ENCODE measurements at places on chromosomes 2 and 18.

DNA sequence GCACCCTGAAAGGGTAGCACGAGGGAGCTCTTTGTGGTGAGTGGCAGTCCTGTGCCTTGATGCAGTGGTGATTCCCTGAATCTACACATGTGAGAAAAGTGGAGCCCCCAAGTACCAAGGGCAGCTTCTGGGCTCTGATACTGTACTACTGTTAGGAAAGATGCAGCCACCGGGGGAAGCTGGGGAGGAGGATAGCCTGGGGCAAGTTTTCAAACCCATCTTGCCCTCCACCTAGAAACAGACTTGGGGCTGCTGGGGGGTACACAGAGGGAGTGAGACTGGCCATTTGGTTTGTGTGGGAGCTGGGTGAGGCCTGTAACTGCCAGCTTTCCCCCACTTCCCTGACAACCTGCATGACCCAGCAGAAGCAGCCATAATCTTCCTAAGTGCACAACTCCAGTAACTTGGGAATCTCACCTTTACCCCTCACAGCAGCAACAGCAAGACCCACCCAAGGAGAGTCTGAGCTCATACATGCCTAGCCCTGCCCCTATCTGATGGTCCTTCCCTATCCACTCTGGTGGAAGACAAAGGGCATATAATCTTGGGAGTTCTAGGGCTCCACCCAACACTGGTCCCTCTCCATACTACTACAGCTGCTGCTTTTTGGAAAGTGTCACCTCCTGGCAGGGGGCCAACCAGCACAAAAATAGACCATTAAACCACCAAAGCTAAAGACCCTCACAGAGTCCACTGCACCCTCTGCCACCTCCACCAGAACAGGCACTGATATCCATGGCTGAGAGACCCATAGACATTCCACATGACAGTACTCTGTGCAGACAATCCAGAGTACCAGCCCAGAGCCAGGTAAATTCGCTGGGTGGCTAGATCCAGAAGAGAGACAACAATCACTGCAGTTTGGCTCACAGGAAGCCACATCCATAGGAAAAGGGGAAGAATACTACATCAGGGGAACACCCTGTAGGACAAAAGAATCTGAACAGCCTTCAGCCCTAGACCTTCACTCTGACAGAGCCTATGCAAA, 8.2 kb downstream of the MALL start:
- no peak for DNase-seq

DNA sequence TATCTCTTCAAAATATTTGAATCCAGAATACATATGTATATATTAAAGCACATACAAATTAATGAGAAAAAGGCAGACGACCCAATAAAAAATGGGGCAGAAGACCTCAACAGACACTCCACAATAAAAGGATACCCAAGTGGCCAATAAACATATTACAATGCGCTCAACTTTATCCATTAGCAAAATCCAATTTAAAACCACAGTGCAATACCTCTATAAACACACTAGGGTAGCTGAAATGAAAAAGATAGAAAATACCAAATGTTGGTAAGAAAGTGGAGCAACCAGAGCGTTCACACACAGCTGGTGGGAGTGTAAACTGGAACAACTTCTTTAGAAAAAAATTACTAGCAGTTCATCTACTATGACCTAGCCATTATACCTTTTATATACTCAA, 75.3 kb downstream of the CCDC148 start:
- DNase-seq, result no peak

DNA sequence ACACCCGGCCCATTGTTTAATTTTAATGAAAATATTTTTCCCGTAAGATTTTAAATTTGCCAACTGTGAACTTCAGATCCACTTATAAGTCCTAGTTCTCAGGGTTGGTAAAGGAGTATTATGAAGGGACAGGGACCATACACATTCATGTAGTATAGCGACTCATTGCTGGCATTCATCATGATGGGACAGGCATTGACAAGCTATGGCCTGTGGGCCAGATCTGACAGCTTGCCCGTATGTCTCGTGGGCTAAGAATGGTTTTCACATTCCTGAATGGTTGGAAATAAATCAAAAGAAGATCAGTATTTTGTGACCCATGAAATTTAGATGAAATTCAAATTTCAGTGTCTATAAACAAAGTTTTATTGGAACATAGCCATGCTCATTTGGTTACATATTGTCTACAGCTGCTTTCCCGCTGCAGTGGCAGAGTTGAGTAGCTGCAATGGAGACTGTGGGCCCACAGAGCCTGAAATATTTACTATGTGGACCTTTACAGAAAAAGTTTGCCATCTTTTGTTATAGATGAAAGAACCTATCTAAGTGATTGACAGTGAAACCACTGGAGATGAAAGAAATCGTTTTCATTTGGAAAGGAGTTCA, 4.1 kb downstream of the RAPGEF4 start:
- DNase-seq, result no peak

DNA sequence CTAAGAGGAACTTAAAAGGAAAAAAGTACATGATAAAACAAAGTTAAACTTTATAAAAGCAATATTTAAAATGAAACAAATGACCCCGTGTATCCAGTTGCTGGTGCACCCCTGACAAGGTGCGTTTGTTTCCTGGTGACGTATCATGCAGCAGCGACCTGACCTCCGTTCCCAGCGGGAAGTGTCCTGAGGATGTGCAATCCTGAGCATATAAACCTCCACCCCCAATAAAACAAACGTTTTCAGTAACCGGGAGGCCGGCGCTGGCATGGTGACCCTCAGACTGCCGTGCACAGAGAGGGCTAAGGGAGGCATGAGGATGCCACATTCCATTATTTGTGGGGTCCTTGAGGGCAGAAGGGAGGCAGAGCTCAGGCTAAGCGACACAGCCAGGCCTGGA, 14.8 kb downstream of the SLC66A2 start:
- DNase-seq, result no peak

GRCh38 chr18:32879497-32879896, 106.7 kb upstream of the KLHL14 start:
- no peak for DNase-seq

DNA sequence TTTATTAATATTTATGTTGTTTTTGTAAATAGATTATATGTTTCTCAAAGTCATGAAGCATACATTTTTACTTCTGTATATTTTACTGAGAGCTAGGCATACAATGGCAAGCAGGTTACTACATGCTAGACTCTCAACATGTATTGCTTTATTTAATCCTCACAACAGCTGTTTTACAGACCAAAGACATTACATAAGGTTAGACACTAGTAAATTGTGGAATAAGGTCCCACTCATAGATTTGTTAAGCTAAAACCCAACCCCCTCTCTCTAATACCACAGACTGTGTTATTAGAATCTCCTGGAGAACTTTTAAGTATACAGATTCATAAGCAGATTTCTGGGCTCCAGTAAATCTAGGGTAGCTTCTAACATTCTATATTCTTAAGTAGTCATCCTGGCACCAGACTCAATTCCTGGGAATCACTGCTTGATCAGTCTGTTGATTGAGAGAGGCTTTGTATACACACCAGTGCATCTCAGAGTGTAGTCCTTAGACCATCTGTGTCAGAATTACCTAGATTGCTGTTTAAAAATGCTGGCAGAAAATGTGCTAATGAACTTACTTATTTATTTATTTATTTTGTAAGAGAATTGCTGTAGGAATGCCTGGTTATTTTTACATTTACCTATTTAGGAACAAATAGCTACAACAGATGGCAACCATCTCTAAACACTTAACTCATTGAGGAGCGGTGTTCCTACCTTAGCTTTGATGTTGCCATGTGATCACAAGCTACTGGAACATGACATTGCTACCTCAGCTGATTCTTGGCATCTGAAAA, 153.5 kb upstream of the CAVIN2 start:
- DNase-seq, result peak; percentile 89

All from NCI-H446 treated with DMSO at 0.1 percent for 48 hours (cell line).